ENCODE measurements at places on chromosomes 6 and 20.

DNA sequence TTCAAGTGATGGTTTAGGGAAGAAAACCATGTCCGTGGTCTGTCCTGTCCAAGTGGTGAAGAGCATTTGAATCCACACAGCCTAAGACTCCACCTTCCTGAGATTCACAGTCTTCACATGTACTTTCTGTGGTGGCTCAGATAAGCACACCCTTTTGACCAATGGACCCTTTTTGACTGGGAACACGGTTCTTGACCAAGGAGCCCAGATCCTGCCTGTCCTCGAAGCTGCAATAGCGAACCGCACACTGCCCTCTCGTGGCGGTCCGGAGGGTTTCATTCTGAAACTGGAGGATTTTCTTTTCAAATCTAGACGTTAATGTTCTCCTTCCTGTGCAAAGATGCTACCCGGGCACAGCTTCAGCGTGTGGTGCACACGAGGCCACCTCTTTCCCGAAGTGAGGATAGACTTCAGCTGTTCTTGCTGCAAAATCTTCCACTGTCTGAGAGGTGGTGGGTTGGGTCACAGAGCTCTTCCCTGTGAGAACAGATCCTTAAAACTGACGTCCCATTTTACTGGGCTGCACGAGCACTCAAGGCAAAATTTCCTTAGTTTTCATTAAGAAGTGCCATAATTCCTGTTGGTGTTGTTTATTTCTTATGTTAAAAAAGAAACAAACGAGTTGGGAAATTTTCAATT is 90.5 kb downstream of the SYNJ2 start:
- DNase-seq: peak; percentile 36

- no peak for DNase-seq
These were observed 99.9 kb downstream of the BANF2 start for GRCh38 chr20:17799575-17800227.

- DNase-seq: no peak
These were observed 61.4 kb downstream of the CEBPB start for GRCh38 chr20:50251992-50252511.

GRCh38 chr20:32252189-32252588 is 25.3 kb upstream of the KIF3B start:
- no peak for DNase-seq

- no peak for DNase-seq
These were observed 24.1 kb downstream of the NPEPL1 start for GRCh38 chr20:58716476-58717277.

DNA sequence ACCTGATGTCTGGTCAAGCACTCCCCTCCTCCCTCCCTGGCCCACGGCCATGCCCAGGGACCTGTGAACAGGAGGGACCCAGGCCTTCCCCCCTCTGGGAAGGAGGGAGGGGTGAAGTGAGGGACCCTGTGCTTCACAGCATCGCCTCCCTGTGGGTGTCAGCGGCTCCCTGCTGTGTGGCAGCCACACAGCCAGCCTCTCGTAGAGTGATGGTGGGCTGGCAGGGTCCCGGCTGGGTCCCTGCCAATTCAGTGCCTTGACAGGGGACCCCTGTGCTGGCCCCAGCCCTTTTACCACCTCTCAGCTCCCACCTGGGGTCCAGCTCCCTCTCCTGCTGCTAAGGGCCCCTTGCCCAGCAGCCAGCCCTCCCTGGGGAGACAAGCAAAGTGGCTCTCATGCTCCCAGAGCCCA is 31.3 kb upstream of the GRM4 start:
- no peak for DNase-seq

- no peak for DNase-seq
These were observed 3.9 kb downstream of the RWDD1 start for GRCh38 chr6:116575227-116575626.

GRCh38 chr20:34311118-34312023 is 8.2 kb upstream of the AHCY start:
- DNase-seq: no peak

DNA sequence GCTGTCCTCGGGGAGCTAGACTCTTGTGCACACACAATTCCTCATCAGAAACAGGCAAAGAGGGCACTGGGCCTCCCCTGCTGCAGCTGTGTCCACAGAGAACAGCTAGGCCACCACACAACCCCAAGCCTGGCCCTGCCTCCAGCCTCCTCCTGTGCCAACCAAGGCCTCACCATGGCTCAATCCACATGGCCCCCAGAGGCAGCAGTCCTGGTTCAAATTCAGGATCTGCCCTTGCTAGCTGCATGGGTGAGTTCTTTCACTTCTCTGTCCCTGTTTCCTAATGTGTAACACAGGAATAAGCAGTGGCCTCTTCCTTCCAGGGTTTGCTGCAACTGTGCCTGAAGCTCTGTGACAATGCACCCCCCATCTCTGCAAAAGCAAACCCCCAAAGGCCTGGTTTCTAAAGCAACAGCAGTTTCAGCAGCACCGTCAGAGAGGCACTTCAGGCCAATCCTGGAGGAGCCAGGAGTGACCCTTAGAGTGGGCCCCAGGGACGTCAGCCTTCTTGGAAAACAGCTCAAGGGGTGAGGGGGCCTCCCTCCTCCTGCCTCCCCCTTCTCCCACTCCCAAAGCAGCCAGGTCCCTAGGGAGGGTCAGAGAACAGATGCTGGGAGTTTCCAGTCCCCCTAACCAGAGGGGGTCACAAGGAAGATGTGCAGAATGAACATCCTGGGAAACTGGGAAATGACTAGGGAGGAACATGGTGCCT is 2.2 kb downstream of the ADISSP start:
- no peak for DNase-seq

DNA sequence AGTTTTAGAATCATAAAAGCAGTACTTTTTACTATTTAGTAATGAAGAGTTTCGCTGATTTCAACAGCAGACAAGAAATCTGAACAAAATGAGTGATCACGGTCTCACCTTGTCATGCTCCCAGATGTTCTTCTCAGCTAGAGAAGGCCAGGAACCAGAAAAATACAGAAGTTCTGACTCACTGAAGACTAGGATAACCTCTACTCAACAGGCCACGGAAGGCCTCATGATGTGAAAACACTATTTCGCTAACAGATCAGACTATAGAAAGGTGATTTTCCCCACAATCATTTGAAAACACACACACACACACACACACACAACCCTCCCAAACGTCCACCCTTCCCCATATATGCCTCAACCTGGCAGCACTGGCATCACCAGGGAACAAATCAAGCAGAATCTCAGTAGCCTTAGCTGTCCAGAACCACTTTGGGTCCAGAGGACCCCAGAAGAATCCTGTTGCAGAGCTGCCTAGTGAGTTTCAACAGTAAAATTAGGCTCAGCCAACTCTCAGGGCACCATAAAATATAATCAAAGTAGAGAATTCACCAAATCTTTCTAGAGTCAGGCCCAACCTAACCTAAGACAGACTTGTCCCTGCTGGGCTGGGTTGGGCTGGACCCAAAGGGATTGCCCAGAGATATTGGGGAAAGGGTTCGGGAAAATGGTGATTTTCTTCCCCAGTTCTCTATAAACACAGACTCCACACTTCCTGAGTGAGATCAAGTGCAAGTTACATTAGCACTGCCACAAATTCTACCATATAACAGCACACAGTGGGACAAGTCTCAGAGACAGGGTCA is 7.9 kb downstream of the EXOC2 start:
- no peak for DNase-seq

DNA sequence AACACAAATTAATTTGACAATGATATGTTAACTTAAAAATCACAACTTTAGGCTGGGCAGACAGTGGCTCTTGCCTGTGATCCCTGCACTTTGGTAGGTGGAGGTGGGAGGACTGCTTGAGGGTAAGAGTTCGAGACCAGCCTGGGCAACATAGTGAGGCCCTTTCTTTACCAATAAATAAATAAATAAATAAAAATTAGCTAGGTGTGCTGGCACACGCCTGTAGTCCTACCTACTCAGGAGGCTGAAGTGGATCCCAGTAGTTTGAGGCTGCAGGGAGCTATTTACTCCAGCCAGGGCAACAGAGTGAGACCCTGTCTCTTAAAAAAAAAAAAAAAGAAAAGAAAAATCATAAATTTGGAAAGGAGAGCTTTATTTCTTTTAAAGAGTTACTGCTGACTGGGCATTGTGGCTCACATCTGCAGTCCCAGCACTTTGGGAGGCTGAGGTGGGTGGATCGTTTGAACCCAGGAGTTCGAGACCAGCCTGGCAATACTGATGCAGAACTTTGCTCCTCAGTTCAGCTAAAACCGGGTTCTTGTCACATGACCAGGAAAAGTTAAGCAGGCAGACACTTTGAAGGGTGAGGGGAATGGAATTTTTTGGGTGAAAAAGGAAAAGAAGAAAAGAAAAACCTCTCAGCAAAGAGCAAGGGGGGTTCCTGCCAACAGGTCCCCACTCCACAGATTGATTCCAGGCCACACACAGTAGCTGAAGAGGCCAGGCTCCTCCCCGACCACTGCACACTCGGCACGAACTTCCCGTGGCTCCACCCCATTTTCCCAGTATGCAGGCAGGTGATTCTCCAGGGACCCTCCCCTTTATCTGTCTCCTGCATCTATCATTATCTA is 44.0 kb upstream of the DDR1 start:
- DNase-seq: no peak

DNA sequence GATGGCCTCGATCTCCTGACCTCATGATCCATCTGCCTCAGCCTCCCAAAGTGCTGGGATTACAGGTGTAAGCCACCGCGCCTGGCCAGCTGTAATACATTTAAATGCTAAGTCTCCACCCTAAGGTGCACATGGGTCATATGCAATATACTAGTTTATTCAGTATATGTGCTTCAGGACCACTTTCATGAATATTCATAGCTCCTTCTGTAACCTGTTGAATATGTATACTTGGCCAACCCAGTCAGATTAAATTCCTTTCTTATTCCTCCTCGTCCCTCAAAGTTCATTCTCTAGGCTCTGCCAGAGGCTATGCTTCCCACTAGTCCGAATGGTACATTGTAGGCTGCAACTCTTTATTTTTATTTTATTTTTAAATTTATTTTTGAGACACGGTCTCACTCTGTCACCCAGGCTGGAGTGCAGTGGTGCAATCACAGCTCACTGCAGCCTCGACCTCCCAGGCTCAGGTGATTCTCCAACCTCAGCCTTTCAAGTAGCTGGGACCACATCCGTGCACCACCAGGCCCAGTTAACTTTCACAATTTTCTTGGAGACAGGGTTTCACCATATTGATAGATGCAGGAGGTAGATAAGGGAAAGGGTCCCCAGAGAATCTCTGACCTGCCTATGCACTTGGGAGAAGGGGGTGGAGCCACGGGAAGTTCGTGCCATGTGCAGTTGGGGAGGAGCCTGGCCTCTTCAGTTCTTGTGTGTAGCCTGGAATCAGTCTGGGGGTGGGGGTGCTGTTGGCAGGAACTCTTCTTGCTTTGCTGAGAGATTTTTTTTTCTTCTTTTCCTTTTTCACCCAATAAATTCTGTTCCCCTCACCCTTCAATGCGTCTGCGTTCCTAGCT is 41.3 kb upstream of the DDR1 start:
- DNase-seq: no peak

- DNase-seq: no peak
These were observed 32.7 kb downstream of the COL21A1 start for GRCh38 chr6:56214703-56215101.

DNA sequence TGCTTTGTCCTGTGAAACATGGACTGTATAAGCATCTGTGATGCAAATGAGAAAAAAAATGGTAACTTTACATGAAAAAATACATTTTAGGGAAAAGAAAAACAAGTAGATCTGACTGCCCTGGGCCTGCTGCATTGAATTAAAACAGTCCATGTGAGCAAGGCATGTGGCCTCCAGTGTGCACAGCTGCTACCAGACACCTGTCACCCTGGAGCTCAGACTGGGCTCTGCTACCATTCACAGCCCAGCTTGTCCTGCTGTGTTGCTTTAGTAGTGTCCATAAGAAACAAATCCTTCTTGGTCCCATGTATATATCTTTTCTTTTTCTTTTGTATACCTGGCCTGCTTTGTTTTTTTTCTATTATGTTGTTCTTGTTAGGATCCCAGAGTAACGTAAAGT is 315.9 kb downstream of the NKAIN2 start:
- peak; percentile 45 for DNase-seq

DNA sequence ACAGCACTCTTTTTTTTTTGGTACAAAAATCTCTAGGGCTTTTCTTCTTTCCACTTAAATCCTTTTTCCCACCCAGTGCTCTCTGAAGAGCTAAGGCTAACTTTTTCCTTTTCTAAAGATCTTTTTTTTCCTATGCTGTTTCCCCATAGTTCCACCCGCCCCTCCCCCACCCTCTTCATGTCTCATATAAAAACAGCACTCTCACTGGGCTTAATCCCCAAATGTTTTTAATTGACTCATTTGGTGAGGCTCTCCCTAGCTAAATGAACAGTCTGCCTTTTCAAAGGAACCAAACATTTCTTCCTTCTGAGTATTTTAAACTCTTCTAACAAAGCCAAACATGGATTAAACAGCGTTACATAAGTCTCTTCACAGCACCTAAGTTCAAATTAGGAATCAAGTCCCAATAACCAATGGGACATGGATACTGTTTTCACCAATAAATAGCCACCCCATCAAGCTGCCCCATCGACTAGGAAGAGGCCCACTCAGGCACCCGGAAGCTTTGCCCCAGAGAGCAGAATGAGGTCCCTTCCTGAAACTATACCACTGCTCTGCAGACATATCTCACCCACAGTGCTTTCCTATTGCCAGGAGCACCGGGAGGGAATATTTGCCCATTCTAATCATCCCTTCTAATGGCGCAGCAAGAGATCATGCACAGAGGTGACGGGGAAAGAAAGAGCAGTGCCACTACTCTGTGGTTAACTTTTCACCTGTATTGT is 63.7 kb downstream of the ATXN1 start:
- no peak for DNase-seq

DNA sequence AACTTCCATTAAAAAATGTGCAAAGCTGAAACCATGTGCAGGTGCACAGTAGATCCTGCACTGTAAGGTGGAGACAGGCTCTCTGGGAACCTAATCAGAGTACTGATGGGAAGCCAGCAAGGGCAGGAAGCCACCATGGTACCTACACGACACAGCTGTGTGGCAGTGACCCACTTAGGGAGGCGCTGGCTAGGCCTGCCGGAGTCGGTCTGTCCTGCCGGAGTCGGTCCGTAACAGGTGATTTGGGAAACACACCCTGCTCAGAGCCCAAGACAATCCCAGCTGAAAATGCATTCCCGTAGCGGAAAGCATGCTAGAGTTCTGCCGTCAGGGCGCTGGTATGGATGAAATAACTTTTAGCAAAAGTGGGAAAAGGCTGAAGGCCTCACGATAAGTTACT is 17.2 kb downstream of the TXNDC5 start:
- no peak for DNase-seq

DNA sequence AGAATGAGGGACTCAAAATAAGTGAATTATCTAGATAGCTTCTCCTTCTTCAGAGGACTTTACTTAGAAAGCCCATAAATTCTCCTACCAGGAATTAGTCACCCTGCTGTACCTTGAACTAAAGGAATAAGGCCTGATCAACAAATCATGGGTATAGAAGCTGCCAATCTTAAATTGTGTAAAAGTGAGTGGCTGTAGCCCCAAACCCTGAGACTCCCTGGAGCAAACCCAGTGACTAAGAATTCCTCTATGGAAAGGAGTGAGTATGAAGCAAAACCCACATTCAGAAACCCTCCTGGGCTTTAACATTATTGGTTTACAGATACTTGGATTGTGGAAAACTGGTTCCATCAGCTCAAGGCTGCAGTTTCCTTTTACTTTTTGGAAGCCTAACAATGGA is 285.8 kb upstream of the TBX18 start:
- no peak for DNase-seq
